ENCODE measurements at places on chromosomes 5 and 9.

DNA sequence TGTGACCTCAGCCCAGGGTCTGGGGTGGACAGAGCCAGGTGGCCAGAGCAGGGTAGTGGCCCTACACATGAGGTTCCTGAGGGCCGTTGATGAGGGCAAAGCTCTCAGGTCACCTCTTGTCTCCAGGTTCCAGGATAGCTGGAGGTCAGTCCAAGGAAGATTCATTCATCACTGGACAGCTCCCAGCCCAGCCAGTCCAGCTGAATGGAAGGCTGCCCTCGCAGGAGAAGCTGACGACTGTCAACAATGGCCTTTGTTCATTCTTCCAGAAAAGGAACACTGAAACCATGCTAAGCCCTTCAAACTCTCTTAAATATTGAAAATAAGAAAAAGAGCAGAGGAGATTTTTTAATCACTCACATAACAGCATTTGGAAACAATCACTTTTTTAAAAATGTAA is 169.7 kb upstream of the TBCA start:
- DNase-seq = no peak

- no peak for DNase-seq
These were observed 40.5 kb upstream of the LIFR start for GRCh38 chr5:38596981-38597380.

- no peak for DNase-seq
These were observed 10.7 kb downstream of the SLC25A25 start for GRCh38 chr9:128078504-128079434.

DNA sequence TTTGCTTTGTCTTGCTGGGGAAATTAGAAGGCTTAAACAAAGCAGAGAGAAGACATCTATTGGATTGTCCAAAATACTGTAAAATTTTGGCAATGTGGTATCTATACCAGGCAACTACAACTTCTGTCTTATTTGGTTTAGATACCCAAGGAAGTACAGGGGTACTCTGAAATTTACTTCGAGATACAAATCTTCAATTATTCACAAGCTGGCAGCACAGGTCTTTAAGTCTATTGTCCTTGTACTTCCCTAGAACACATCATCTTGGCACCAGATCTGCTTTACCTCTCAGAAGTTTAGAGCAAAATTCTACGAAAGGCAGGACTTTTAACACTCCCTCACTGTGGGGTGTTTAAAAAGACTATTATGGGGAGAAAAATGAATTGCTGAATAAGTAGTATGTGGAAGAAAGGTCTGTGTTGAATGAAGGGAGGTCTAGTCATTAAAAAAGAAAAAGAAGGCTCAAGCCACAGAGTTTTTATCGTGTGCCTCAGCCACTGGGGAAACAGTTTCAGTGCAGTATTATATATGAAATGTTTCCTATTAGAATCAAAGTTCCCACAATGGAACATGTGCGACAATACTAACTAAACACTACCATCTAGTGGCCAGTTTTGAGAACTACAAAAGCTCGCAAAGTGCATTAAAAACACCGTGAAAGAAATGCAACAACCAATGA is 93.7 kb downstream of the PDE4D start:
- no peak for DNase-seq

DNA sequence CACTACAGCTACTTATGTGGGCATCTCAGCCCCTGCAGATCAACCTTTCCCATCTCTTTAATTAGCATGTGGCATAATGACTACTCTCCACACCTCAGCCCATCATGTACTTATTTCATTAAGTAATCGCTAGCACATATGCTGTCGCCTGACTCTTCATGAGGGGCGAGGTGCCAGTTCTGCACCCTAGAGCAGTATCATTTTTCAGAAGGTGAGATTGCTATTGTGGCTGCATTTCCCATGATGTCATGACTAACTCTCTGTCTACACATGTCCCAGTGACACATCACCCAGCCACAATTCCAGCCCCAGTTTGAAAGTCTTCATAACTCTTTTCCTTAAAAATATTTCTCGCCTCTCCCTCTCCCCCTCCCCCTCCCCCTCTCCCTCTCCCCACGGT is 7.6 kb upstream of the F2RL1 start:
- no peak for DNase-seq

DNA sequence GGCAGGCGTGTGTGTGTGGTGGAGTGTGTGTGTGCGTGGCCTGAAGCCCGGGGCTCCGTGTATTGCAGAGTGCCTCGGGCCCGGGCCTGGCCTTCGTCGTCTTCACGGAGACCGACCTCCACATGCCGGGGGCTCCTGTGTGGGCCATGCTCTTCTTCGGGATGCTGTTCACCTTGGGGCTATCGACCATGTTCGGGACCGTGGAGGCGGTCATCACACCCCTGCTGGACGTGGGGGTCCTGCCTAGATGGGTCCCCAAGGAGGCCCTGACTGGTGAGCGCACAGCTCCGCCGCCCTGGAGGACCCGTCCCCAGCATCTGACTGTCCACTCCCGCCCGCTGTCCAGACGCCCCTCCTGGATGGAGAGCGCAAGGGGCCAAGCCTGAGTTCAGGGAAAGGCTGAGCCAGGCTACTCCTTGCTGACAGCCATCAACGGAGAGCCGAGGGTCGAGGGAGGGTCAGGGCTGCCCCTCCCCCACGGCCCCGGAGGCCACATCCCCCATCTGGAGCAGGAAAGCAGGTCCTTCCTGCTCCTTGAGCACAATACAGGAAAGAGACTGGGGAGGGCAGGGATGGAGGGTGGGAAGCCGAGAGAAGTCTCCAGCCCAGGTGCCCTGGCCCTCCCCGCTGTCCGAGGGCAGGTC is 18.4 kb downstream of the SLC6A18 start:
- no peak for DNase-seq

DNA sequence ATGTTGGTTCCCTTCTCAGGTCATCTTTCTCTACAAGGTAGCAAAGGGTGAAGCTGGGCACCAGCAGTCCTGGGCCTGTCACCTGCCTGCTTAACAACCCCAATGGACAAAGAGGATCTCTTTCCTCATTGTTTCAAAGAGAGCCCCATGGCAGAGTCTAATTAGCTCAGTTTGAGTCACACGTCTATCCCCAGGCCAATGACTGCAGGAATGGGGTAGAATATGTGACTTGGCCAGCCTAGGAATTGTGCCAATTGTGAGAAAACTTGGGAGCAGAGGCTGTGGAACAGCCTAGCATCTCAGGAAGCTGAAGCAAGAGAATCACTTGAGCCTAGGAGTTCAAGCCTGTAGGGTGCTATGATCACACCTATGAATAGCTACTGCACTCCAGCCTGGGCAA is 3.6 kb upstream of the RAPGEF1 start:
- no peak for DNase-seq

- no peak for DNase-seq
These were observed 59.0 kb downstream of the ZNF622 start for GRCh38 chr5:16406630-16407029.

DNA sequence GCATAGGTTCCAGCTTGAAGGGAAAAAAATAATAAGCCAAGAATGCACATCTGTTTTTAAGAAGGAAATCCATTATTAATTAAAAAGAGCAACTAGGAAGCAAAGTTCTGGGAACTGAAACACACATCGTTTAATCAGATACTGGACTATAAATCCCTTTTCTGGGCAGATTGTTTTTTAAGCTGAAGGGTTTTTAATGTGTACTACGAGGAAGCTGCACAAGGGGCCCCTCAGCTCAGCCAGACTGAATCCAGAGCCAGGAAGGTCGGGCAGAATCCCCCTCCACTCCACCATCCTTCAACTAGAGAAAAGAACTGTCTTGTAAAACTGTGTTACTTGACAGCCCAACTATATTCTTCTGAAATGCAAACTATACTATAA is 49.2 kb downstream of the ROR2 start:
- no peak for DNase-seq

- no peak for DNase-seq
These were observed 106.2 kb upstream of the SLC24A2 start for GRCh38 chr9:19895006-19895405.

DNA sequence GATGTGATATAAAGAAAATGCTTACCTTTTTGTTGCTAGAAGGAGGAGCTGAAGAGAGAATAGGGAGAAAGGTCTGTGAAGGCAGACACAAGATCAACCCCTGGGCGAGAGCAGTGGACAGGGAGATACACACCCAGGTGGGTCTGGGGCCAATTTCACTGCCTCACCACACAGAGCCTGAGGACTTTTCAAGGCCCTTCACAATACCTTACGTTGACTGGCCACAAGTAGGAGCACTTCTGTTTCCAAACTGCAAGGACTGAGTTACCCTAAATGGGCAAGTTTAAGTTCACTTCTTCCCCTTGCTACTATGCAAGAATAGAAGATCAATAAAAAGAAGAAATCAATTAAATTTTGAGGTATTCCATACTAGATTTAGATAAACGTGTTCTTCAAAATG is 174.5 kb upstream of the SLC12A2 start:
- no peak for DNase-seq

- no peak for DNase-seq
These were observed 58.9 kb downstream of the IRF1 start for GRCh38 chr5:132431632-132432031.

DNA sequence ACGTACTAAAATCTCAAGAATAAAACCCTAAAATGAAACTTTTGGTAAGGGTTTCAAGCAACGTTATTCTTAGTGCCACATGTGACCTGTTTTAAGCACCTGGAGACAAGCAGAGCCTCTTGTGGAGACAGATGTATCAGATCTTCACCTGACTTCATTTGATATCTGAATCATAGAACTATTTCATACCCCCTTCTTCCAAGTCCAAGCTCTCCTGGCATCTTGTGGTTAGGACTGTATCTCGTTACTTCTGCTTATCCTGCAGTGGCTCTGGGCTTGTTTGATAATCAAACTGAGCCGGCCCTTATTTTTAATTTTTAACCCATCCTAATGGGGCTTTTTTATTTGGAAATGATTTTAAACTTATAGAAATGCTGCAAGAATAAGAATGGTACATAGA is 11.1 kb upstream of the FSD1L start:
- no peak for DNase-seq

GRCh38 chr9:35842795-35843194 is 13.8 kb downstream of the TMEM8B start:
- no peak for DNase-seq

- peak; percentile 39 for DNase-seq
These were observed 75.5 kb downstream of the SEMA4D start for GRCh38 chr9:89422151-89422975.

- DNase-seq = no peak
These were observed 321.1 kb downstream of the PLK2 start for GRCh38 chr5:58138791-58139190.

DNA sequence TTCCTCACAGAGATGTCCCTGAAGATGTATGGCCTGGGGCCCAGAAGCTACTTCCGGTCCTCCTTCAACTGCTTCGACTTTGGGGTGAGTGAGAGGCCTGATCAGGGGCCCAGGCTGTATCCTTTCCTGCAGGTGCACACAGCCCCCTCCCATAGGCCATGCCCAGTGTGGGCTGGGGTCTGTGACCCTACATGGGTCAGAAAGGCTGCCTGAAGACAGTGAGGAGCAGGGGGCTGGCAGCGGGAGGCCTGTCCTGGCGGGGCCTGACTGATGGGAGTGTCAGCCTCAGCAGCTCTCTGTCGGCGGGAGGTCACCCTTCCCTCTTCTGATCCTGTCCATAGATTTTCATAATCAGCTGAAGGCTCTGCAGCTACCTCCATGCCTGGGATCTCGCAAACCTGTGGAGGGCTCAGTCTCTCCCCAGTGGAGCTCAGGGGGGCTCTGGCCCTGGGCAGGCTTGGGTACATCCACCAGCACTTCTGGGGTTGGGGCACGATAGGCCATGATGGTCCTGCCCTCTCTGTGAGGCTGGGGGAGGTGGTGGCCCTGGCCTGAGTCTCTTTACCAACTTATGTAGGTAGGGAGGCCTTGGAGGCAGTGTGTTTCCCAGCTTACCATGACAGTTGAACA is 98.5 kb downstream of the CACNA1B start:
- DNase-seq = no peak

- DNase-seq = no peak
These were observed 225.0 kb downstream of the AOPEP start for GRCh38 chr9:94951324-94952135.

DNA sequence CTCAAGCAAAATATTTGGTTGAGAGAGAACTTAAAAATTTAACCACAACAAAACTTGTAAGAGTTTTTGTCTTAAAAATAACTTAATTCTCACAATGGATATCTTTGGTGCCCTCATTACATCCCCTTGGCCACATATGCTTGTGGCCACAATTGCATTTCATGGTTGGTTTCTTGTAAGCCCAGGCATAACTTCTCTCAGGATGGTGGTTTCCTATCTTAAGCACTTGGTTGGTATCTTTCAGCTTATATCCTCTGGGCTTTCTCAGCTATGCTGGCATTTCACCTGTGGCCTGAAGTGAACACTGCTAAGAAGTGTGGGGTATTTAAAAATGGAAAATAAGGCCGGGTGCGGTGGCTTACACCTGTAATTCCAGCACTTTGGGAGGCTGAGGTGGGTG is 212.4 kb upstream of the MEF2C start:
- DNase-seq = no peak

GRCh38 chr5:65462139-65462705 is 19.5 kb downstream of the ADAMTS6 start:
- DNase-seq = no peak

- DNase-seq = no peak
These were observed 90.7 kb downstream of the GADD45G start for GRCh38 chr9:89695441-89695891.

GRCh38 chr5:130282049-130282448 is 377.8 kb downstream of the CHSY3 start:
- no peak for DNase-seq

DNA sequence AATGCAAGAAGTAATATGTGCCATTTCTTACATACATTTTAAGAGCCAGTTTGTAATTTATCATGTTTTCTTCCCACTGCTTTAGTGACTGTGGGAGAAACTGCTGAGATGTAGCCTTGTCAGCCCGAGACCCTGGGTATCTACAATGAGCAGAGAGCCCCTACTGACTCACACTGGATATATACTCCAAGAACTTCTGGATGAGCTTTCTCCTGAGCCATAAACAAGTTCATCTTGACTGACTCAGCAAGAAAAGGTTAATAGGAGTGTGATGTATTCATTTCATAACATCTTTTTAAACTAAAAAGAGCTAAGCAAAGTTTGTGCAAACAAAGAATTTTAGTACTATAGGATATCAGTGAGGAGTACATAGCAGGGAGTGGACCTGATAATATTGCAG is 182.5 kb downstream of the EDIL3 start:
- no peak for DNase-seq

GRCh38 chr5:159132429-159133040 is 32.8 kb upstream of the EBF1 start:
- no peak for DNase-seq

DNA sequence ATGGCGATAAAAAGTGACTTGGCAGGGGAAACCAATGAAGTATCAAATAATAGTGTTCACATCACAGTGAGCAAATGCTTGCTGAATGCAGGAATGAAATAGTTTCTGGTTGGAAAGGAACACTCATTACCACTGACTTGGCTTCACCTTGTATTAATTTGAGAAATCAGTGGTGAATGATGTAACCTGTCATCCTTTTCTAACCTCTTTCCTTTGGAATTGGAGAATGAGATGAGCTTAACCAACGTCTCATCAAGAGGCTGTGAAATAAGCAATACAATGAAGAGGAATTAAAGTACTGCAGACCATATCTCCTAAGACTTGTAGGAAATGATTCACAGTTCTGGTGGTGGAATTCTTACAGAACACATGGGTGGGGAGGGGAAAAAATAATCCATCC is 192.2 kb downstream of the DMAC1 start:
- DNase-seq = no peak

GRCh38 chr5:159412284-159413046 is 82.2 kb upstream of the IL12B start:
- DNase-seq = peak; percentile 17

- DNase-seq = no peak
These were observed 719 bp downstream of the PAIP2 start for GRCh38 chr5:139342423-139342723.

- DNase-seq = no peak
These were observed 31.6 kb downstream of the CDH6 start for GRCh38 chr5:31225118-31225517.

- DNase-seq = no peak
These were observed 301.3 kb upstream of the ADCY2 start for GRCh38 chr5:7094626-7095025.

Data from stimulated activated CD4-positive, alpha-beta T cell treated with anti-CD3 and anti-CD28 coated beads, Interleukin-1b, Interleukin-23, amount 100 ng/mL, for 1 hour (primary cell).